Dorsolateral prefrontal cortex (tissue), 122 donors: ENCODE measurements at places on chromosomes 2 and 18. TPM values are rescaled to one million over a fixed set of nuclear protein-coding genes. Genes with fewer than 3 reads are reported as not detected.

Gene HAAO
- total RNA-seq, result 2.9 TPM

Gene MYO7B
- total RNA-seq, result 2.6 TPM

Gene STEAP3
- 2.2 TPM for total RNA-seq

Gene ECEL1
- 0.33 TPM for total RNA-seq

Gene LYPD6
- total RNA-seq, result 3.8 TPM
